Stimulated activated CD8-positive, alpha-beta memory T cell treated with anti-CD3 and anti-CD28 coated beads, Interleukin-4, amount 100 ng/mL, for 1 hour (primary cell): ENCODE measurements at places on chromosomes 2 and 18.

- DNase-seq, result no peak
Observed at GRCh38 chr2:160076241-160076640, 13.8 kb upstream of the PLA2R1 start.

- DNase-seq, result no peak
Observed at GRCh38 chr2:85769983-85770362, 16.2 kb downstream of the ATOH8 start.

- no peak for DNase-seq
Observed at GRCh38 chr2:102126660-102127059, 15.9 kb upstream of the IL1R1 start.

GRCh38 chr18:59950215-59950944 is 50.6 kb downstream of the PMAIP1 start:
- no peak for DNase-seq

- no peak for DNase-seq
Observed at GRCh38 chr2:138841459-138841858, 61.3 kb upstream of the NXPH2 start.

- no peak for DNase-seq
Observed at GRCh38 chr2:7725850-7726242, 808.6 kb downstream of the RNF144A start.

DNA sequence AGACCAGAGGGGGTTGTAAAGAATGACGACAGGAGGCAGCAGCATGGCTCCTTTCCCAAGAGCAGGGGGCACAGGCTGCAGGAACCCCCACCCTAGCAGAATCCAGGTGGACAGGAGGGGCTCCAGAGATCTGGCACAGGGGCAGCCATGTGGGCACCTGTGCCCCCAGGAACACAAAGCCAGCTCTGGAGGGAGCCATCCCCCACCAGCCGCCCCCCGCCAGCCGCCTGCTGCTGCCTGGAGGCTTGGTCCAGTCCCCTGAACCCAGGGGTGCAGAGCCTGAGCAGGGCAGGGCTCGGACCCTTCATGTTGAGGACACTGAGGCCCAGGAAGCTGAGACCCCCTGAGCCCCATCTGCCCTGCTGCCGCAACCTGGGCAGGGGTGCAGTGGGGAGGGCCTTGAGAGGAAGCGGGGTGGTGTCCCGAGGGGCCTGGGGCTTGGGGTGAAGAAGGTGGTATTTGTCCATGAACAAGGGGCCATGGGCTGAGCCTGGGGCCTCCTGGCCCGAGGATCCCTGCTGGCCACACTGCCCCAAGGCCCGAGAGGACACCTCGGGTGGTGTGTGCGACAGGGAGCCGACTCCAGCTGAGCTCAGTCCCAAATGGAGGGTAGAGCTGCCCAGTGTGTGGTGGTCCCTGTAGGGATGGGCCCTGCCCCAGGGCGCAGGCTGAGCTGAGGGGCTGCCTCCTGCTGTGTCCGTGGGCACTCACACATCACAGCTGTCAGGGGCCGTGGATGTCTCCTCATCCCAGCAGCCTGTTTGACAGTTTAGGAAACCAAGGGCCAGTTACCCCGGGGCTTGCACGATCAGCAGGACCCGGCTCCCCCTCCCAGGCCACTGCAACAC is 39.8 kb upstream of the SNED1 start:
- DNase-seq, result no peak

DNA sequence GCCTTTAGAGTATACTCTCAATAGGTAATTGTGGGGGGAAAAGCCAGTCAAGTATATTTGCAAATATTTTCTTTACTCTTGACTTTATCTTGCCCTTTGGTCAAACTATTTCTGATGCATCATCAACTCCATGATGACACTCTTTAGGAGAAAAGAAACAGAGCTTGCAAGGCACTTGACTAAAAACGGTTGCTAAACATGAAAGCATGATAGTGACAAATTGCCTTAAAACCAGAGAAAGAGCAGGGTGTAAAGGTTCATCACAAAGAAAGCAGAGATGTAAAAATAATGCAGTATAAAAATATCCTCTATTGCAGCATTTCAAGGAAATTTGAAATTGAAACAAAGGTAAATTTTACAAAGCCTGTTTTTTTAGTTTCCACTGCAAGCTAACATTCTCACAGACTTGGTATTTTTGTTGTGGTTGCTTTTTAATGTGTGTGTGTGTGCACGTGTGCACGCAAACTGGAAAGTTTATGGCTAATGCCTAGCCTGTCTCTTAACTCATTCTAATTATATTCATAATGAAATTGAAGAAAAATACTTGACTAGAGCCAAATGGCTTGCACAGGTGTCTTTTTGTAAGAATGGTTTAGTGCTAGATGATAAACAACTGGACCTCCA is 503.6 kb downstream of the ARHGAP15 start:
- no peak for DNase-seq

DNA sequence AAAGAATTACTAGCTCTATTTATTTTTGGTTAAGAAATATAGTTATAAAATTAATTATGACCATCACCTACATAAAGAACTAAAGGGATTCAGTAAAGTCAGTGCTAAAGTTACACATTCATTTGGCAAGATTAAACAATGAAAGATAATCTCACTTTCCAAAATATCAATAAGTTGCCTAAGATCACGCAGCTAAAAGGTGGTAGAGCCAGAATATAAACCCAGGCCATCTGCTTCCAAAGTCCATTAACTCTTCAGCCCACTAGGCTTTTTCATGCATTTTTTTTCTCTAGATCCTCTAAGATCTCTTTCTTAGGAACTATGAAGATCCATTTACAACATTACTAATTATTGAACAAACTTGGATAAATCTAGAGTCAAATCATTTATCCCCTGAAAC is 66.6 kb upstream of the RND3 start:
- no peak for DNase-seq
